Hippocampal formation (tissue), 2 donors: ENCODE measurements at places on chromosomes 5 and 9.

GRCh38 chr5:56143373-56143714 is 89.8 kb downstream of the ANKRD55 start:
- DNase-seq: no peak

GRCh38 chr5:71522151-71522550 is 65.0 kb upstream of the MCCC2 start:
- no peak for DNase-seq

GRCh38 chr9:72465593-72465984 is 55.8 kb upstream of the TMC1 start:
- DNase-seq: no peak

- no peak for DNase-seq
These were observed 57.3 kb upstream of the SLC28A3 start for GRCh38 chr9:84397822-84398221.

- no peak for DNase-seq
These were observed 32.4 kb upstream of the LRRC14B start for GRCh38 chr5:158807-159447.

GRCh38 chr5:178630475-178630930 is 3.7 kb upstream of the CLK4 start:
- no peak for DNase-seq

DNA sequence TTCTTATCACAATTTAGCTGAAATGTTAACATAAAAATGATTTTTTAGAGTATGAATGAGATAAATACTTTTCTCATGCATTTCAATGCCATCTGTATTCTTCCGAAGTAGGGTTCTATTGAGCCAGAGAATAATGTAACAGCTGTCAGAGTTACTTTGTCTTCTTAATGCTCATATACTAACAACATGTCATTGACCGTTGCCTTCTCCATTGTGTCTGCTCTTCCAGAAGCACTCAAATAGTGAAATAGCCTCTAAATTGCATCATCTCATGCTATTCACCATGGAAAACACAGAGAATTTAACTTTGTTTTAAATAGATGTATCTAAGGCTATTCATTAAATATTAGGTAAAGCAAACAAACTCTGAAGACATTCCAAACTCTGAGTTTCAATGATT is 1875.9 kb upstream of the CDH9 start:
- DNase-seq: no peak

- no peak for DNase-seq
These were observed 415.1 kb upstream of the ADAMTSL1 start for GRCh38 chr9:18058564-18059442.

GRCh38 chr5:172901012-172901780 is 58.0 kb upstream of the RPL26L1 start:
- DNase-seq: no peak

- DNase-seq: no peak
These were observed 1158.7 kb downstream of the DTWD2 start for GRCh38 chr5:117829646-117830045.

GRCh38 chr5:167708449-167708848 is 583.0 kb upstream of the WWC1 start:
- no peak for DNase-seq
